Anterior cingulate cortex (tissue), 58 donors: ENCODE measurements at places on chromosomes 16 and 17.

DNA sequence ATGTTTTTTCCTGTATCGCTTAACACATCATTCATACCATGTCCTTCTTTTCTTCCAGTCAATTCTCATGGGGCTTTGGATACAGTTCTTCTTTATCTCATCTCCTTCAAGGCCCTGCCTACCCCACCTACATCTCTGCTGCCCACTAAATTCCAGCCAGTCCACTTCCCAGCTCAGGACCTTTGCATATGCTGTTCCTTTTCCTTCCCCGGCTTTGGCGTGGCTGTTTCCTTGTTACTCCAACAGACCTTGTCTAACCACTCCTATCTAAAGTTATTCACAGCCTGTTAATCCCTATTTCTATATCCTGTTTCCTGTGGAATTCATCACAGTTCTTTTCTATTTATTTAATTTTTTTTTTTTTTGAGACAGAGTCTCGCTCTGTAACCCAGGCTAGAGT is 6.6 kb upstream of the STAT3 start:
- no peak for DNase-seq

DNA sequence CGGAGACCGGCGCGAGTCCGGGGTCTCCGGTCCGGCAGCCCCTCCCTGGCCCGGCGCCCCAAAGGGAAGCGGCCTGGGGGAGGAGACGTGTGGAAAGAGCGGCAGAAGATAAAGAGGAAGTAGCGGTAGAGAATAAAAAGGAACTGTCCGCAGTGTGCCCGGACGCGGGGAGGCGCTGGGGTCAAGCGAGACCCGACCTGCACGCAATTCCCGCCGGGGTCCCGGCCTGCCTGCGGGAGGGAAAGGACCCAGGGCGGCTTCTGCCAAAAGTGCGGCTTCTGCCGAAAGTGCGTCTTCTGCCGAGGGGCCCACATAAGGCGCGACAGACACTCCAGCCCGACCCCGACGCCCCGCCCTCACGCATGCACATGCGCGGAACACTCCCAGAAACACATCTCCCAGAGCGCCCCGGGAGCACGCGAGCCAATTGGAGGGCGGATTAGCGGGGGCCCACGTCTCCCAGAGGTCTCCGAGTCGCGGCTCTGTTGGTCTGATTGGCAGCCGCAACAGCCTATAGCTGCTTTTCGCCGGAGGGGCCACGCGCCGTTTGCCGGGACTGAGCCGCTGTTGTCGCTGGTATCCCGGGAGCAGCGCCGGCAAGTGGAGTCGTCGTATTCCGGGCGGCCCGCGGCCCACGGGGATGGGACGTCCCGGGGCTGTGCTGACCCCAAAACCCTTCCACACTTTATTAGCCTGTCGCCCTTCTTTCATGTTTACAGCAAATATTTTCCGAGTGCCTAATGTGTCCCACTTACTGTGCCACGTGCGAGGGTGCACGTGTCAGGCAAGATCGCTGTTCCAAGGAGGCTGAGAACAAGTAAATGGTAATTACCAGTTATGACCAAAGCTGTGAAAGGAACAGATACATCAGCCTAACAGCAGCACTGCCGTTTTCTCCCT is 8.0 kb upstream of the MEFV start:
- peak; percentile 97 for DNase-seq

DNA sequence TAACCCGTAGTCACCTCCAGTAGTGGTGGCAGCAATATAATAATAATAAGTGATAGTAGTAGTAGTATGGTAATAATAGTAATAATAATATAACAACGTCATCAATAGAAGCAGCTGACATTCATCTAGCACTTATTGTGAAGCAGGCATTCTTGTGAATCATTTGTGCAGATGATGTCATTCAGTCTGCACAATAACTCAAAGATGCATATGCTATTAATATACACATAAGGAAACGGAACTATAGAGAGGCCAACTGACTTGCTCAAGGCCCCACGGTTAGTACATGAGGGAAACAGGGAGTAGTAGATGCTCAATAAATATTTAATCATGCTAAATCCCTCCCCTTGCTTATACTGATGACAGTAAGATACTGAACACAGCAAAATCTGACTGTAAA is 35.4 kb upstream of the GAN start:
- no peak for DNase-seq

- no peak for DNase-seq
Observed at GRCh38 chr17:9074131-9074530, 52.8 kb downstream of the NTN1 start.

DNA sequence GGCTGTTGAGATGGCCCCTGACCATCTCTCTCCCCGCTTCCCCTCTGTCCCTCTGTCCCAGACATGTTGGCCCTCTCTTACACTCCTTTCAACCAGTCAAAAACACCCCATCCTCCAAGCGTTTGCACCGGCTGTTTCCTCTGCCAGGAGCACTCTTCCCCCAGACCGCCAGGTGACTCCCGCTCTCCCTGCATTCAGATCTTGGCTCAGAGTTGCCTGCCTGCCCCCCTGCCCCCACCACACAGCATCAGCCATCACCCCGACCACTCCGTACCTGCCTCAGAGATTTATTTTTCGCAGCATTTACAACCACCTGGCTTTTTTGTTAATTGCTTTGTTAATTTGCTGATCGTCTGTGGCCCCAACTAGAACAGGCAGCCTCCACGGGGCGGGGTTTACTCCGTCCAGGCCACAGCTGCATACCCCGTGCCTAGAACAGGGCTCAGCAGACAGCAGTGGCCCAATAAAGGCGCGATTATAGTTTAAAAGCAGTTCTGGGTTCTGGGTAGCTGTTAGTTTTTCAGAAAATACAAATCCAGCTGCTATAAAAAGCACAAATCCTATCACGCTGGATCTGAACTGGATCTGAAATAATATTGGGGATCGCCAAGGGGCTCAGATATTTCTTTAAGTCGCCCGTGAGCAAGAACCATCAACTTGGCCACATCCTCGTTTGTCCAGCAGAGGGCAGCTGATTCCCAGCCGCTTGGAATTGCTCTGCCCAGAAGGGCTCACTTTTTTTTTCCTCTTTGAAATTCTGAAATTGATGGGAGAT is 173.6 kb downstream of the IRF8 start:
- peak; percentile 64 for DNase-seq

- no peak for DNase-seq
Observed at GRCh38 chr17:48579760-48580554, 1.8 kb upstream of the HOXB4 start.

- no peak for DNase-seq
Observed at GRCh38 chr17:36773039-36773438, 164.2 kb upstream of the LHX1 start.
